ENCODE measurements at places on chromosomes 5 and 9.

DNA sequence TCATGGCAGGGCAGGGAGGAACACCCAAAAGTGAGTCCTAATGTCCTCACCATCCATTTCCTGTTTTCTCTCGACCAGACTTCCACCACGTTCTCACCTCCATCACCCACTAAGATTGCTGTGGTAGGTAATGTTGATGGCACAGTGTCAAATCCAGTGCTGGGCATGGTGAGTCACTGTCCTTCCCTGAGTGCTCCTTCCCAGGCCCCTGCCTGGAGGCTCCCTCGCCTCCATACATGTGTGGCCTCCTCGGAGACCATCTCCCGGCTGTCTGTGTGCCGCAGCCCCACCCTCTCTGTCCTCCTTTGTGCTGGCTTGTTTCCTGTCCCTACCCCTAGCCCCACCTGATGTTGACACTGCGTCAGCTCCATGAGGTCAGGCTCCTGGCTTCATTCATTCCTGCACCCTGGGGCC is 177.5 kb downstream of the SYK start:
- no peak for DNase-seq

DNA sequence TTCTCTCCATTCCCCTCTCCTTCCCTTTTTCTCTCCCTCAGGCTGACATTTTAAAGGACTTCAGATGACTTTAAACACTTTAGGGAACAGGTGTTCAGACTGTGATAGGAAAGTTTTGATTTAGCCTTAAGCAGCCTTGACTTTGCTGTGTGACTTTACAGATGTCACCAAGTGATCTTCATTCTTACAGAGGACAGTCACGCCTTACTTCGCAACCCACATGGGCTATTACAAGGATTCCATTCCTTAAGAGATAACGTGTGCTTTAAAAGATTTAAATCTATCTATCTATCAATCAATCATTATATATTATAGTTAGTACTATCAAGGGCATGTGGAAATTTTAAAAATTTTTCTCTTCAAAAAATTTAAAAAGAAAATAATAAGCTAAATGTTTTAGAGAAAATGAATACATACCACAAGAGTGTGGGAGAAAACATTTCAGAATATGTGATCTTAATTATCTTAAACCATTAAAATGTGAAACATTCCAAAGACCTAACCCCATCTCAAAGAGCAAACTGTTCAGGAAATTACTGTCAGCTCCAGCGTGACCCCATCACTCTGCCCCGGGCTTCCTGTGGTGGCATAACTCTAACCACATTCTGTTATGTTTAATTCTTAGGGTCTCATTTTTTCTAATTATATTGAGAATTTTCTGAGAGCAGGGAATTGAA is 530.5 kb downstream of the SEMA5A start:
- DNase-seq: peak; percentile 29

GRCh38 chr9:130990306-130990977 is 18.5 kb upstream of the LAMC3 start:
- no peak for DNase-seq

DNA sequence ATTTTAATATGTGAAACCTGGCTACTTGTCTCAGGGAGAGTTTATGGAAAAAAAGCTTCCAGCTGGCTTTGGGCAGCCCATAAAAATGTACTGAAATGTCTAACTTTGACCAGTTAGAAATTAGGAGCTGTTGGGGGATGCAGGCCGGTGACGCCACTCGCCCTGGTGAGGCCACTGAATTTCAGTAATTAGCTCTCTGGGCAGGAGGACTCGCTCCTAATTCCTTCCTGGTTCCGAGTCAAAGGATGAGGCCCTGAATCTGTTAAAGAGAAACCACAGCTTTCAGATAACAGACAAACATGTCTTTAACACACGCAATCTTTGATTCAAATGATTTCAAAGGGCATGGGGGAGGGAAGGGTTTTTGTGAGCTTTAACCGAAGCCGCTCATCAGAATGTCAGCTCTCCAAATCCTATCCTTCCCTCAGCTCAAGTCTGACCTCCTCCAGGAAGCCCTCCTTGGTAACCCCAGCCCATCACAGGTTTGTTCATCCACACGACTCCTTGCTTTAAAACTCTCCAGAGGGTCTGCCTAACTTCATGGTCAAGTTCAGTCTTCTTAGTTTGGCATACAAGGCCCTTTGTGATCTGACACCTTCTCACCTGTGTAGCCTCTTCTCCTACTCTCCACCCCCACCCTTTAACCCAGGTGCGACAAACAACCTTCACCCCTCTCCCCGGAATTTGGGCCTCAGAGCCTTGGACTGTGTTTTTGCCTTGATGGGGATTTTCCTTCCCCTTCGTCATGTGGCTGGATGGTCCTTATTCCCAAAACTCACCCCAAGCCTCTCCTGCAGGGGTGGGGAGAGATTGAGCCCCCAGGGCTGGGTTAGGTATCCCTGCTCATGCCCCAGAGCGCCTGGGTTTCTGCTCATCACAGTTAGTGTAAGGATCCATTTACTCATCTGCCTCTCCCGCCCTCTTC is 13.6 kb upstream of the PHF19 start:
- no peak for DNase-seq

DNA sequence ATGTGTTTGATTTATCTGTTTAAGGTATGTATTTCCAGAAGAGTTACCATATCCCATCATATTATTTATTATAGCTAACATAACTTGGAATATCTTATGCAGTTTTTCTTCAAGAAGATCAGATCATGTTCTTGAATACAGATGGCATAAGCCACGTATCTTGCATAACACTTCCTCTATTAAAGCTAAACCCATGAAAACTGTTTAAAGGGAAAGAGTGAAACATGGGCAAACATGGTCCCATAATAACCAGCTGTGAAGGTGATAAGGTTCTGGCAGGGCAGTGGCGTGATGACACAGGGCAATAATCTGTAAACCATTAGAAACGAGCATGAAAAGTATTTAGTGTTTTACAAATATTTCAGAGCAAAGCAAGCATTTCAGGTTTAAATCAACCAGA is 34.2 kb downstream of the EFNA5 start:
- DNase-seq: no peak

DNA sequence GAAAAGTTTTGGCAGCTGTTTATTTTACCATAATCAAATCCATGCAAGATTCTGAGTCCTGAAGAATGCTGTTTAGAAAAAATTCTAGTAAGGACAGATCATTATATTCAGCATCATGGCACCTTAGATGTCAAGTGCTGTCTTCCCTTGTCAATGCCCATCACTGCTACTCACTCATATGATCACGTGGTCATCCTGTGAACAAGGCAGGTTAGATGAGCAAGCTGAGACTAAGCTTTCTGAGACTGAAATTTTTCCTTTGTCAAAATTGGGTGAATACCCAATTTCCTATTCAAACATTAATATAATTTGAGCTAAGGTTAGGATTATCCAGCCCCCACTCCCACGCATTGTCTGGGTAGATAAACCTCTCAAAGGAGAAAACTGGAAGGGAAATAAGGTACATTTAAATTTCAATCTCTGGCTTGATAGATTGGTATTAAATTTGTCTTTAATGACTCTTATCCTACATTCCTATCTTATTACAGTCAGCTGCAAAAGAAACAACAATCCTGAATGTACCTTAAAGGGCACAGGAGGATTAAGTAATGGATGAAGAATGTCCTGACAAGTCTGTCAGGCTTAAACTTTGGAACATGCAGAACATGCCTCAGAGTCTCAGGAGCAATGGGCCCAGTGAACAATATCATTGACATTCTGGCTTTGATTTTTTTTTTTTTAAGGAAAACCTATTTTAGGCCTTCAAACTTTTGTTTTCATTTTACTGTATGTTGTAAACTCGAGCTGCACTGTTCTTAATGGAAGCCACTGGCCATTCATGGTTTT is 148.7 kb upstream of the RANBP3L start:
- no peak for DNase-seq

DNA sequence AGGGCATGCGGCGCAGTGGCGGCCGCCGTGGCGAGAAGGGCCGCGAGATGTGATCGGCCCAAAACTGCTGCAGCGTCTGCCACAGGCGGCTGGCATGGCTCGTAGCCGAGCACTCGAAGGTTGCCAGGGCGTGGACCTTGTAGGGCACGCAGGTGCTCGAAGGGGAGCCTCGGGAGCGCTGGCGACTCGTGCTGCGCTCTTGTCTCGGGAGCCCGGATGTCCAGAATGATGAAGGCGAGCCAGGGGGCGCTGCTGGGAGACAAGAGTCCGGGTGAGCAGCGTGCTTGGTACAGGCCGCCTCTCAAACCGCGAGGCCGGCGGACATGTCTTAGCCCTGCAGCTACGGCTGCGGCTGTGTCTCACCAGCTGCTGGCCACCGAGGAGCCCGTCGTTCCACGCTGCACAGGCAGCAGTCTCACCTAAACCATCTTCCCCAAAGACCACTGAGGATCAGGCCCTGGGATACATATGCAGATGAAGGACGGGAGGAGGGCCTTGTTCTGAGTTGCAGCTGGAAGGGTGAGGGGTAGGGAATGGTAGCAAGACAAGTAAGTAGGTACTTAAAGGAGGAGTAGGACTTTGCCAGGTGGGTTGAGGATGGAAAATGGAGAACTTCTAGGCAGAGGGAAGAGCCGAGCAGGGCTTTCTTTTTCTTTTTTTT is 1.7 kb downstream of the CBY3 start:
- DNase-seq: no peak

- DNase-seq: no peak
Observed at GRCh38 chr5:155746367-155747038, 580.5 kb upstream of the SGCD start.
